ENCODE measurements at places on chromosomes 1 and 21. TPM values are rescaled to one million over a fixed set of nuclear protein-coding genes. Genes with fewer than 3 reads are reported as not detected.

TAS1R1 gene
- total RNA-seq = not detected

UMODL1 gene
- 0.89 TPM for total RNA-seq

PROK1 gene
- 0.17 TPM for total RNA-seq

SLC9C2 gene
- not detected for total RNA-seq

PLA2G2C gene
- 3.1 TPM for total RNA-seq

MIER1 gene
- 60.1 TPM for total RNA-seq

ANGPTL7 gene
- total RNA-seq = not detected

PTCH2 gene
- 1.8 TPM for total RNA-seq

GRCh38 chr1:234597894-234598293 is 12.1 kb downstream of the IRF2BP2 start:
- DNase-seq = peak; percentile 54

GRCh38 chr1:25912076-25912831 is 6.0 kb upstream of the STMN1 start:
- no peak for DNase-seq

GRCh38 chr1:232650418-232650817 is 20.5 kb upstream of the SIPA1L2 start:
- DNase-seq = no peak

- no peak for DNase-seq
These were observed 31.1 kb upstream of the SRP9 start for GRCh38 chr1:225746361-225747179.

GRCh38 chr21:25735646-25736597 is 1.1 kb downstream of the GABPA start:
- peak; percentile 83 for DNase-seq

DNA sequence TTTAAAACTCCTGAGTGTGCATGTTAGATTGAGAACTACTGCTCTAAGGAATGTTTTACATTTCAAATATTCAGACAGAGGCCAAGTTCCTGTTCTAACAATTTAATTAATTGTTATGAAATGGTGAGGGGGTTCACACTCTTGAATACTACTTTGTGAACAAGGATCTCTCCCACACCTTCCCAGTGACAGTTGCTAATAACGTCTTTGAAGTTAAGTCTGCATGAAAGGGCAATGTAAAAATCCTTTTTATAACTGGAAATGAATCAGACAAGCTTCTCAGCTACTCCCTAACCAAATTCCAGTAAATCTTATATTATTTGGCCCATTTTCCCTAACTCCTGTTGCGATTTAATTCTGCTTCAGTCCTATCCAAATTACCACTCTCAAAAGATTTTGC is 828.5 kb upstream of the ADAMTS5 start:
- DNase-seq = no peak

- DNase-seq = no peak
These were observed 83.6 kb downstream of the CLIC4 start for GRCh38 chr1:24828887-24829192.

- DNase-seq = no peak
These were observed 11.4 kb upstream of the CLDN14 start for GRCh38 chr21:36491209-36491910.

GRCh38 chr21:34669149-34669879 is 520 bp downstream of the CLIC6 start:
- peak; percentile 53 for DNase-seq

DNA sequence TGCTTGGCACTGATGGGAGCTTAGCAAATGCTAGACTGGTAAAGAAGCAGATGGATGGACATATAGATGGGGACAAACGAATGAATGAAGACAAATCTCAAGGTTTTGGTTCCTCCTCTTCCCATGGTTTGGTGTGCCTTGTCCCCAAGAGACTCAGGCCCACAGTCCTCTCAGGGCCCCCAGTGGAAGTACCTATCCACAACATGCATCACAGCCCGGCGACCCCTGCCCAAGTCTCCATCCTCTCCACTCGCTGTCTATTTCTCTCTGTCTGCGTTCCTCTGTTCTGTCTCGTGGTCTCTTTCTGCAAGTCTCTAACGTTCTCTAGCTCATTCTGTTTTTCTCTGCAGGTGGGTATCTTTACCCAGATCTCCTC is 85.8 kb downstream of the GLIS1 start:
- no peak for DNase-seq

DNA sequence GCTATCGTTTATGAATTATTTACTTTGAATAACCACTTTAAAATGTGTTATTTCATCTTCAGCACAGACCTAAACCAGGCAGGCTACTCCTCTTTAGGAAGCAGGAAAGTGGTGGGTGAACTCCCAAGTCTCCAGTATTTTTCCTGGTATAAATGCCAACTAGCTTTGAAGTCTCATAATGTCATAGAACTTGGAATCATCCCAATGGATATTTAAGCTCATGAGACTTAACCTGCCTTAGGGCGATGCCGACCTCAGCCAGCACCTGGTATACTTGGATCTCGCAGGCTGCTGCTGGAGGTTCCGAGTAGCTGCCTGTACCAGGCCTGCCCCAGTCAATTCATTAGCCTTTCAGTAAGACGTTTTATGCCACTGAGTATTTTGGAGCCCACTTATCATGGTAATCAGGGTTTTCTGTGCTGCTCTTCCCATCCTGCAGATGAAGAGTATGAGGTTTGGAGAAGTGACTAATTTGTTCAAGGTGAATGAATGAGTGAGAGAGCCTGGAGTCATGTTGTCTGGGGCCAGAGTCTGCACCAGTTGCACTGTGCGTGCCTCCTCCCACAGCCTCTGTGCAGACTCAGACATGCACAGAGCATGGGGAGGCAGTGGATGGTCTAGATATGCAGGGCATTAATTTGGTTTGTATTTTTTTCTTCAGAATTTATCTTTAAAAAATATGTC is 34.9 kb downstream of the VANGL1 start:
- DNase-seq = no peak

DNA sequence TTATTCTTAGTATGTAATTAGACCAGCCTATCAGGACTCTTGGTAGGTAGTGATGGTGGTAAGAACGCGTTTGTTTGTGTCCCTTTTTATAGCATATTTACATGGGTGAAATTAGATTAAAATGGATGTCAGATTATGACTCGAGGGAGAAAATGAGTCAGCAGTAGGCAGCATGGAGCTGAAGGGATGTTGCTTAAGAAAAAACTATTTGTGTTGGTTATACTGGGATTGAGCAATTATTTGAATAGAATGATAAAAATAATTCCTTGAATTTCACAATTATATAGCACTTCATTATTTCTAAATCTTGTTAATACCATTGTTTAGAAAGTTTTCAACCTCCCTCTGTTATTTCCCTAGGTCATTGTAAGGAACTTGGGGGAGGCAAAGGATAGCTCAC is 348.8 kb downstream of the RYR2 start:
- DNase-seq = no peak

- no peak for DNase-seq
These were observed 69.7 kb downstream of the GALNT2 start for GRCh38 chr1:230136453-230137336.

GRCh38 chr1:56099766-56100265 is 479.5 kb downstream of the PLPP3 start:
- DNase-seq = no peak

GRCh38 chr1:226308166-226308722 is 720 bp downstream of the LIN9 start:
- no peak for DNase-seq

Measured in activated T-cell treated with anti-CD3 and anti-CD28 coated beads, Interleukin-2, amount 50 U/mL, for 72 hours (primary cell).